ENCODE measurements at places on chromosomes 2 and 18.

DNA sequence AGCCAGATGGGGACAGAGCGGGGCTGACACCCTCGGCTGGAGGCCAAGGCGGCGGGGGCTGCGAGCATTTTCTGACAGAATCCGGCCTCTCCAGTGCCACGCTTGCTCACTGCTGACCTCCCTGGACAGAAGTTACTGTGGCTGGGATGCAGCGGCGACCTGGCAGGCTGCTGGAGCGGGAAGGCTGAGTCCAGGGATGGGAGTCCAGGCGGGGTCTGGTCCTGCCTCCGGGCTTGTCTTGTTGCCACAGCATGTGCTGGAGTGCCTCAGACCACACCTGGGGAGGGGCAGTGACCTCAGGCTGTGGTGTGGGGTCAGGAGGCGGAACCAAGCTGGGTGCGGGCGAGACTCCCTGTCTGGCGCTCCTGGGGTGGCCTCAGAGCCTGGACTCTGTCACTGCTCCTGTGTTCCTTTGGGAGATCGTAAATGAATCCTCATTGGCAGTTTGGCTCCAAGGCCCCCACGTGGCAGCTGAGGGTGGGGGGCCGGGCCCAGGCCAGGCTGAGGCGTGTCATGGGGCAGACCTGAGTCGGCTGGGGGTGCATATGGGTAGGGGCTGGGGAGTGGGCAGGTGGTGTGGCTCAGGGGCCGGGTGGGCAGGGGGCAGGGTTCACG is 5.5 kb downstream of the BOK start:
- DNase-seq, result no peak

- no peak for DNase-seq
These were observed 117.7 kb upstream of the HDAC4 start for GRCh38 chr2:239518286-239519088.

- peak; percentile 78 for DNase-seq
These were observed 37.4 kb downstream of the TTC32 start for GRCh38 chr2:19864381-19864780.

- peak; percentile 83 for DNase-seq
These were observed 1008.5 kb upstream of the FANCL start for GRCh38 chr2:59249441-59250306.

DNA sequence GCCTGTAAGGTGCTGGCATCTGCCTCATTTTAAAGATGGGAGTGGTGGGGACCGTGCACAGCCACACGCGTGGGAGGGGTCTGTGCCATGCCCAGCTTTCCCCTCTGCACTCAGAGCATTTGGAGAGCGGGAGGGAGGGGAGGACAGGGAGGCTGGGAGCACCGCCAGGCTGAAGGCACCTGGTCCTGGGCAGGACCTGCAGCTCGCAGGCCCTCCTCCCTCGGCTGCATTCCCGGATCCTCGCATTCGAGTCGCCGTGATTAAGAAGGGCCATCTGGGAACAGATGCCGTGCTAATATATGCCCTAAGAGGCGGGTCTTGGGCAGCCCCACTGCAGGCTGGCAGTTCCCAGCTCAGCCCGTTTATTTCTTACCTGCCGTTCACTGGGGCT is 84.0 kb downstream of the PTGR3 start:
- no peak for DNase-seq
